Effector CD8-positive, alpha-beta T cell (primary cell): ENCODE measurements at places on chromosomes 1 and 21.

GRCh38 chr1:173549813-173550212 lies 53.1 kb downstream of the SLC9C2 start:
- DNase-seq: no peak

GRCh38 chr21:45874716-45875415 lies 106.7 kb upstream of the COL6A1 start:
- no peak for DNase-seq

DNA sequence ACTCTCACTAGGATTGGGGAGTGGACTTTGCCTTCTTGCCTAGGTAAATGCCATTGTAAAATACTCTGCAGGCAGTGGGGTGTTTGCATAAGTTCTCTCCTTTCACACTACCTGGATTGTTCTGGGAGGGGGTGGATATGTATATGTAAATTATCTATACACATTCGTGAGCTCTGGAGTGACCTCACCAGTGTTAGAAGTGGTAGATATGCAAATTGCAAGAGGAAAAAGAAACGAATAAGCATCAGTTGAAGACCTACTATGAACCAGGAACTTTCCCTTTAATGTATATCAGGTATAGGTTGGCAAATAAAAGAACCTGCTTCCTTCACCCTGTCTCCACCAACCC lies 1.5 kb upstream of the ARHGEF11 start:
- no peak for DNase-seq

DNA sequence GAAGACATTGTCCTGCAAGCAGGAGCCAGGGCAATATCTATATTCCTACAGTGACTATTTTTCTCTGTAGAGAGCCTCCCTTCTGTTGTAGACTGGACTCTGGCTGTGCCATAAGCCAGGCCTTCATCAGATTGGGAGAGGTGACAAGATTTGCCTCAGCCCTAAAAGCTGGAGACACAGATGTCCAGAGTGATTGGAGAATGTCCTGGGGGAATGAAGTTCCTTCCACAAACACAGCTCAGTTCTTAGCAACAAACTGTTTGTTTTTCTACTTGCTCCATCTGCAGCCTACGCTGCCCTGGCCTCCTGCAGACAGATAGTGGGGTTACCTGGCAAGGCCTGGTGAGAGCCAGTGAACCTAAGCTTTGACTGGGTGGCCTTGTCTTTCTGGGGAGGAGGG lies 29.9 kb upstream of the SNX27 start:
- no peak for DNase-seq
